ENCODE measurements at places on chromosomes 3 and 15.

GRCh38 chr15:63727542-63727941 lies 106.2 kb downstream of the HERC1 start:
- DNase-seq = no peak

GRCh38 chr15:59994888-59995557 lies 9.1 kb upstream of the FOXB1 start:
- no peak for DNase-seq

- peak; percentile 100 for DNase-seq
Observed at GRCh38 chr15:34209421-34210282, at the start of gene KATNBL1. Gene KATNBL1, minus strand, starts transcription at chr15:34210096. Its CDS starts 46,420 bp downstream, at chr15:34163676.

GRCh38 chr3:120498556-120499346 lies 48.0 kb upstream of the FSTL1 start:
- no peak for DNase-seq

DNA sequence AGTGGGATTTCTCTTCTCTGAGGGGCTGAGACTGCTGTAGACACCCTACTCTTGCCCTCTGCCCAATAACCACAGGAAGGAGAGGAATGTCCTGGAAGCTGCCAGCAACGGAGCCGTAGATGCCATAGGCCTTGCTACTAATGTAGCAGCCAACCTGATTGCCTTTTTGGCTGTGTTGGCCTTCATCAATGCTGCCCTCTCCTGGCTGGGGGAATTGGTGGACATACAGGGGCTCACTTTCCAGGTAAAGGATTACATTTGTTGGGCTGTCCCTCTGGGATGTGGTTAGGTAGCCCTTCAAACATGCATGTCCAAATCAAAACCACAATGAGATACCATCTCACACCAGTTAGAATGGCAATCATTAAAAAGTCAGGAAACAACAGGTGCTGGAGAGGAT lies 16.1 kb downstream of the SLC28A2 start:
- DNase-seq = peak; percentile 49

- no peak for DNase-seq
Observed at GRCh38 chr3:151568184-151568583, 107.3 kb upstream of the IGSF10 start.

DNA sequence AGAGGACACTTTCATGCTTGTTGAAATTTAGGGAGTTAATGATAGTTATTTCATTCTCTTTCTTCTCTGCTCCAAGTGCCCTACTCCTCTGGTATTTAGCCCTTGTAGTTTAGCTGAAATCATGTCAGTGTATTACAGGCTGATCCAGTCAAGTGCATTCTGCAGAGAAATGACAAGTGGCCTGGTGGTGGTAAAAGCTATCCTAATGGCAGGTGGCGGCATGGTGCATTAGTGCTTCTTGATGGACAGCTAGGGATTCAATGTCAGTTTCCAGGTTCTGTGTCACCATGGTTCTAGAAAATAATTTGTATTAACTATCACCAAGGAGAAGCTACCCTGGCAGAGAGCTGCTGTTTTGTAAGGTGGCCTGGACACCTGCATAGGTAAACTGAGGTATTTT lies 90.0 kb upstream of the BNIP2 start:
- DNase-seq = no peak

- DNase-seq = no peak
Observed at GRCh38 chr15:55226127-55226526, 29.4 kb upstream of the RSL24D1 start.

GRCh38 chr15:95565690-95566089 lies 764.8 kb upstream of the NR2F2 start:
- no peak for DNase-seq

- no peak for DNase-seq
Observed at GRCh38 chr15:58016581-58017175, 48.8 kb downstream of the ALDH1A2 start.

DNA sequence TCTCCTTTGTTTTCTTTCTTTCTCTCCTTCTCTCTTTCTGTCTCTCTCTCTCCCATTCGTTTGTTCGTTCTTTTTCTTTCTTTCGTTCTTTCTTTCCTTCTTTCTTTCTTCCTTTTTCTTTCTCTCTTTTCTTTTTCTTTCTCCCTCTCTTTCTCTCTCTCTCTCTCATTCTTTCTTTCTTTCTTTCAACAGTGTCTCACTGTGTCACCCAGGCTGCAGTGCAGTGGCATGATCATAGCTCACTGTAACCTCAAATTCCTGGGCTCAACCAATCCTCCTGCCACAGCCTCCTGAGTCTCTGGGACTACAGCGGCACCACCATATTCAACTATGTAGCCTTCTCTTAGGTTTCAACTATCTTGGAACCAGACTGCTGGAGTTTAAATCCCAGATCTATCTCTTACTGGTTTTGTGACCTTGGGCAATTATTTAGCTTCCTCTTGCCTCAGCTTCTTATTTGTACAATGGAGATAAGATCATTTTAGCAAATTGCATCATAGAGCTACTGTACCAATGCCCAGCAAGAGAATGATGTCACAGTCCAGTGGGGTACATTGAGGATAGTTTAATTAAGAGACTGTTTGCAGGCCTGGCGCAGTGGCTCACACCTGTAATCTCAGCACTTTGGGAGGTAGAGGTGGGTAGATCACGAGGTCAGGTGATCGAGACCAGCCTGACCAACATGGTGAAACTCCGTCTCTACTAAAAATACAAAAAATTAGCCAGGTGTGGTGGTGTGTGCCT lies 27.3 kb upstream of the PARL start:
- DNase-seq = no peak

- DNase-seq = no peak
Observed at GRCh38 chr15:39934397-39935071, 619 bp downstream of the EIF2AK4 start.

- no peak for DNase-seq
Observed at GRCh38 chr15:62465173-62465572, 300.1 kb upstream of the C2CD4B start.

- no peak for DNase-seq
Observed at GRCh38 chr3:53571264-53571663, 76.9 kb downstream of the CACNA1D start.

DNA sequence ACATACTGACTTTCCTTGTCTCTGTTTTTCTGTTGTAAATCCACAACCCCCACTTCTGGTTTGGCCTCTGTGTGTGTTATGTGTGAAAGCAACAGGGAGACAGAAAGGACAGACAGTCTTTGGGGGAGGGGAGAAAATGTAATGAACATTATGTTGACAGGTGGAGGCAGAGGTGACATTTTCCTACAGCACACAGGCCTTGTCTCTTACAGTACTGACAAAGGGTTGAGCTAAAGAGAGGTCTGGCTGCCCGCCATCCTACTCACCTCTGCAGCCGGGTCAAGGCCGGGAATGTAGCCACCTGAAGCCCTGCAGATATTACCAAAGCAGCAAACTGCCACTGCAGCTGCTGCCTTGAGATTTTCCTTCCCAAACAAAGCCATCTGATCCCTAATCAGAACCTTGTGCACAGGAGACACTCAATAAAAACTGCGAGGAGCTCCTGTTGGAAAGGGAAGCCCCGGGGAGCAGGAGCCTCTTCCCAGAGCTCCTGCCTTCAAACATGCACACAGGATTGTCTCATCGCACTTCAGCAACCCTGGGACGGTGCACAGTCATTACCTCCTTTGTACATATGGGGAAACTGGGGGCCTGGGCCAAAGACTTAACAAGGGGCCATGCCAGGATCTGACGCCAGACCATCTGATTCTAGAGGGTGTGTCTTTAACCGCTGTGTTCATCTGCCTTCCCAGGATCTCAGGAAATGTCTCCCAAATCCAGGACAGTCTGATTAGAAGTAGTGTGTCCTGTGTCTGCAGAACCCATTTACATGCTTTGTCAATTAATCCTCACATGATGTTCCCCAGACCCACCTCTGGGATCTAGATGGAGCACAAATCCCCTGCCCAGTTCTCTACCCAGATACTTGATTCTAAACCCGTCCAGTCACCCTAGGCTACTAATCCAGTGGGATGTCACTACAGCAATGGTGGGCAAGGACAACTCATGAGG lies 14.2 kb downstream of the MYO5C start:
- no peak for DNase-seq

- no peak for DNase-seq
Observed at GRCh38 chr3:61452535-61453090, 108.8 kb upstream of the PTPRG start.

GRCh38 chr15:34682674-34683073 lies 72.1 kb downstream of the GJD2 start:
- no peak for DNase-seq

GRCh38 chr15:79366691-79367090 lies 55.8 kb downstream of the TMED3 start:
- DNase-seq = no peak

Measured in HT-29 (cell line).